ENCODE measurements at places on chromosomes 5 and 9.

DNA sequence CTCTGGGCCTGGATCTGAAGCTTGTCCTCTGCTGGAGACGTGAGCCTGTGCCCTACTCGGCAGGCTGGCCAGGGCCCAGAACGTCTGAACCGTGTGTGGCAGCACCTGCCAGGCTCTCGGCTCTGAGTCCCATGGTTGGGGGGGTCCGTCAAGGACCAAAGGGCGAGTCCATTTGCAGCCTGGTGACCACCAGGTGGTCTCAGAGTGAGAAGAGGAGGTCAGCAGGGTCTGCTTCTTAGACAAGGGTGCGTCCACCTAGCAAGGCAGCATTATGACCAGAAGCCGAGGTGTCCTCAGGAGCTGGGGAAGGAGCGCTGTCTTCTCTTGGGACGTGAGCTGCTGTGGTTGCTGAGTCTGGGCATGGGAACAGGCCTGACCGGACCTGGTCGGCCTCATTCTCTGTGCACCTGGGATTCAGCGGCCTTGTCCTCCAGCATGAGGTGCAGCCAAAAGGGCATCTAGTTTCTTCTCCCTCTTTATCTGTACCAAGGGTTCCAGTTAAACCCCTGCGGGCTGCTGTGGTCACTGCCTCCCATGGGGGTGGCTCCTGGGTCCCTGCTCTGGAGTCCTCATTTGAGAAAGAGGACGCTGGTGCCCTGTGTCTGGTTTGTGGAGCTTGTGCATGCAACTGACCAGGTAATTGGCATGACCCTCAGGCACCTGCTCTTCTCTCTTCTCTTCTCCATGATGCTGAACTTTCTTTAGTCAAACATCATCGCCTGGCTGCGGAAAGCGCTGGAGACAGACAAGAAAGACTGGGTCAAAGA is 14.4 kb downstream of the EXOC3 start:
- no peak for DNase-seq

DNA sequence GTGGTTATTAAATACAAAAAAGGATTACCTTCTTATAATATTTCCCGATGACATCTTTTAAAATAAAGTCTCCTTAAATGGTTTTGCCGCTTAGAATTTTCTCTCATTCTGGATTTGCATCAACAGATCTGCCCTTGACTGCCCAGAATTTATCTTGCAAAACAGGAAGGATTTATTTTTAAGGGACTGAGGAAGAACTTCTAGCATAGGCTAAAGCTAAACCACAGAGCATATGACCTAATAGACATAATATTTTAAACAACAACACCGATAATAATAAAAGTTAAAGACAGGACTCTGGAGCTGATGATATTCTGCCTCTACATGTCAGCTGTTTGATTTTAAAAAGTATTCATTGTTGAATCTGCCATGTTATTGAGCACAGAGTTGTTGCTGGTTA is 145.3 kb upstream of the ADCY2 start:
- no peak for DNase-seq

- no peak for DNase-seq
Observed at GRCh38 chr9:2013743-2014475, 1.2 kb upstream of the SMARCA2 start.

DNA sequence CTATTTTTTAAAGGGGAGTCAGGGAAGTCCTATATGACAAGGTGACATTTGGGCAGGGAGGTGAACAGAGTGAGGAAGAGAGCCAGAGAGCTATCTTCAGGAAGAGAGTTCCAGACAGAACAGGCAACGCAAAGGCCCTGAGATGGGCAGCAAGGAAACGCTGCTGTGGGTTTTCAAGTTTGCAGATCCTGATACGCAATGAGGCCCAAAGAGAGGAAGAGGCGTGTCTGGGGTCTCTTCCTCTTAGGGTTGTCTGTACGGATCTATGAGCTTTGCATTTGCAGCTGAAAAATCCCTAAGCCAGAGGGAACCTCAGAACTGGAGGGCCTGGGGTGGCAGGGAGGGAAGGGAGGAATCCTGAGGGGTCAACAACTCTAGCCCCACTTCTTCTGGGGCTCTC is 13.6 kb downstream of the FAT2 start:
- DNase-seq = no peak

GRCh38 chr9:17065062-17065461 is 69.8 kb upstream of the CNTLN start:
- no peak for DNase-seq

DNA sequence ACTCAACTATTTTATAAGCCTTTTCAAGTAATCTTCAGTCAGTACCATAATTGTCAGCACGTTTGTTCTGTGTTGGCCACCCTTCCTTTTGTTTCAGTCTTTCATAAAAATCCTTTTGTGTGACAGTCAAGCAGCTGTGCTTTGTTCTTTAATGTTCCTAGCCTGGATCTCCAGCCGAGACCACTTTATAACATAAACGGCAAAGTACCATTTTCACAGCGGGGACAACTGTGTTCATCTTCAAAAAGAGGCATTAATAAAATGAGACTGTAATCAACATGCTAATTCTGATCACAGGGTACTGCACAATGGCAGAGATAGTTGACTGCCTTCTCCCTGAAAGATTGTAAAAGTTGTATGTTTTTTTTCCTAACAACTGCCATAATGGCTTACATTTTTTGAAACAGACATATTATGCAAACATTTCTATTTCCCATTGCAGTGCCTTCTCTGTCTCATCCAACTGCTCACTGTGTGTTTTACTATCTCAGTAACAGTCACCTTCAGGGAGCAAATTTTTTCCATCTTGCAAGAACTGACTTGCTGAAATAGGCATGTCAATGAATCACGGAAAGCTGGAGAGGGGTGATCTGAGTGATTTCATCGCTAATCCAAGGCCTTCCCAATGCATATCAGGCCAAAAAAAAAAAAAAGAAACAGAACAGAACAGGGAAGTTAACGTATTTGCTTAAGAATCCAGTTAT is 828.5 kb upstream of the DMAC1 start:
- no peak for DNase-seq

- no peak for DNase-seq
Observed at GRCh38 chr9:69213647-69214046, 39.6 kb downstream of the TJP2 start.

- peak; percentile 33 for DNase-seq
Observed at GRCh38 chr5:163564321-163564938, 59.0 kb downstream of the MAT2B start.

- DNase-seq = peak; percentile 53
Observed at GRCh38 chr5:77076961-77077828, 9.9 kb downstream of the ZBED3 start.

DNA sequence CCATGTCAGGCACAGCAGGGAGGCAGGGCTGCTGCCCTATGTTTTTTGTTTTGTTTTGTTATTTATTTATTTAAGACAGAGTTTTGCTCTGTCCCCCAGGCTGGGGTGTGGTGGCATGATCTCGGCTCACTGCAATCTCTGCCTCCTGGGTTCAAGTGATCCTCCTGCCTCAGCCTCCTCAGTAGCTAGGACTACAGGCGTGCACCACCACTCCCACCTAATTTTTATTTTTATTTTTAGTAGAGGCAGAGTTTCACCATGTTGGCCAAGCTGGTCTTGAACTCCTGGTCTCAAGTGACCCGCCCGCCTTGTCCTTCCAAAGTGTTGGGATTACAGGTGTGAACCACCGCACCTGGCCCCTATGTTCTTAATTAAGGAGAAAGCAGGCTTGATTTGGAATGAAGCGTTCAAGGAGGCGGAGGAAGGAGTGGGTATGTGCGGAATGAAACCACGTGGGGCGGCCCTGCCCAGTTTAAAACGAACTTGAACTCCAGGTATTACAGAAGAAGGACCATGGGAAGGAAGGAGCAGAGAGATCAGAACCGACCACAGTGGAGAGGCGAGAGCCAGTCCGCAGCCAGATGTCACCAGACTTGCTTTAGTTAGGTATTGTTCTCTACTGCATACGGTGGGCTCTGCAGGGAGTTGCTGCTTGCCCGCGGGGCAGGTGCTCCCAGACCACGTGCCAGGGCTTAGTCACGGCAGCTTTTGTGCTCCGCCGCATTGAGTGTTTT is 34.9 kb upstream of the EPB41L4B start:
- DNase-seq = no peak

DNA sequence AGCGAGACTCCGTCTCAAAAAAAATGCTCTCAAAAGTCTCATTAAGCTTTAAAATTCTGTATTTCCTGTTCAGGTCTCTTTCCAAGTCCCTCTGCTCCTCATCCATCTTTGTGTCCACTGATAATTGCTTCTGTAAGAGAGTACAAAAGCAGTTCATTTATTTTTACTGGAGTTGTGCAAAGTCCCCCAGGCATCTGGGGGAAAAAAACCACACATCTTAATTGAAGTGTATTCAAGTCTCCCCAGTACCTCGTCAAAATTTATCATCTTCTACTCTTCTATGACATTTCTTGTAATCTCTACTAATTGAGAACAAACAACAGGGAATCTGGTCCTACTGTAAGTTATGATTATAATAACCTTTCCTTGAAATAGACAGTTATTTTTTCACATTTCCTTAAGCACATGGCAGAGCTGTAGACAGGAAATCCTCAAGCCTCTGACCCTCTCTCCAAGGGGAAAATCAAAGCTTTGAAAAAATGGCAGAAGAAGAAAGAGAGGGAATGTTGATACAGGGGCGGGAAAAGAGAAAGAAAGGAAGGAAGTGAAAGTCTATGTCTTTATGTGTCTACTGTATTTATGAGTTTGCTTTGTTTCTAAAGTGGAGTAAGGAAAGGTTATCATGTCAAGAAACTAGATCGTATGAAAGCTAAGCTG is 51.5 kb downstream of the RAI14 start:
- DNase-seq = no peak

DNA sequence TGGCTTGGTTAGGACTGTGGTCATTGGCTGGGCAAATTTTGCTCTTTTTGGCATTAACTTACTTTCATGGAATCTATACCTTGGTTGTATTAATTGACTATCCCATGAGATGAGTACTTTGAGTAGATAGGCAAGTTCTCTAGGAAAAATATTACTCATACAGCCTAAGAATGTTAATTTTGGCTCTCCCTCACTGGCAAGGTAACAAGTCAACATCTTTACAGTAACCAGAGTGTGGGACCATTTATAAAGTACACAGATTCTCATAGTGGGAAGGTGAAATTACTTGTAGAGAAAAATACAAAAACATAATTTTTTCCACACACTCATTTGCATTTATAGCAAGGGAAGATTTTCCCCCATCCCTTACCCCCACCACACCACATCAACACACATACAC is 154.6 kb upstream of the ZNF608 start:
- DNase-seq = no peak

- DNase-seq = peak; percentile 49
Observed at GRCh38 chr5:1167728-1168709, 33.4 kb upstream of the SLC6A19 start.

DNA sequence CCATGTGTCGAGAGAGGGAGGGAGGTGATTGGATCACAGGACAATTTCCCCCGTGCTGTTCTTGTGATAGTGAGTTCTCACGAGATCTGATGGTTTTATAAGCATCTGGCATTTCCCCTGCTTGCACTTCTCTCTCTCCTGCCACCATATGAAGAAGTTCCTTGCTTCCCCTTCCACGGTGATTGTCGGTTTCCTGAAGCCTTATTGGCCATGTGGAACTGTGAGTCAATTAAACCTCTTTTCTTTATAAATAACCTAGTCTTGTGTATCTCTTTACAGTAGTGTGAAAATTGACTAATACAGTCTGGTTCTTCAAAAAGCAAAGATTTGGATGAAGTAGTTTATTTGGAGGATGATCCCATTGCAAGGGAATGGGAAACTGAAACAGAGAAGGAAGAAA is 11.3 kb upstream of the MIER3 start:
- no peak for DNase-seq

- DNase-seq = no peak
Observed at GRCh38 chr5:55338092-55338613, 30.4 kb downstream of the MTREX start.

DNA sequence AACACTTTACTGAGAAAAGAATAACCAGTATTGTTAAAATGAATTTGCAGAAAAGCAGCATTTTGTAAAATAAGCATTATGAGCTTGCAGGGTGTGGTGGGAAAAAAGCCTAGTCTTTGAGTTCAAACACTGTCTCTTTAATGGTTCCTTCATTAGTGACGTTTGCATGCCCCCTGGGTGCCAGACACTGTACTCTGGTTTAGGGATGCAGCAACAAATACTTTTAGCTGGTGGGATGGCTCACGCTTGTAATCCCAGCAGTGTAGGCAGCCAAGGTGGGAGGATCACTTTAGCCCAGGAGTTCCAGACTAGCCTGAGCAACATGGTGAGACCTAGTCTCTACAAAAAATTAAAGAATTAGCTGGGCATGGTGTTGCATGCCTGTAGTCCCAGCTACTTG is 62.3 kb downstream of the MAST4 start:
- DNase-seq = no peak

DNA sequence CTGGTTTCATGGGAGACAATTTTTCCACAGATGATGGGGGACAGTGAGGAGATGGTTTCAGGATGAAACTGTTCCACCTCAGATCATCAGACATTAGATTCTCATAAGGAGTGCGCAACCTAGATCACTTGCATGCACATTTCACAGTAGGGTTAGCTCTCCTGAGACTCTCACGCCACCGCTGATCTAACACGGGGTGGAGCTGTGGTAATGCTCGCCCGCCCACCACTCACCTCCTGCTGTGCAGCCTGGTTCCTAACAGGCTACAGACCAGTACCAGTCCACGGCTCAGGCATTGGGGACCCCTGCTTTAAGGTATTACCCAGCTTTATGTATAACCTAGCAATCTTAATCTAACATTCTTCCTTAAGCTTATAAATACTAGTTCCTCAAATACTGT is 35.6 kb downstream of the TTC39B start:
- no peak for DNase-seq

DNA sequence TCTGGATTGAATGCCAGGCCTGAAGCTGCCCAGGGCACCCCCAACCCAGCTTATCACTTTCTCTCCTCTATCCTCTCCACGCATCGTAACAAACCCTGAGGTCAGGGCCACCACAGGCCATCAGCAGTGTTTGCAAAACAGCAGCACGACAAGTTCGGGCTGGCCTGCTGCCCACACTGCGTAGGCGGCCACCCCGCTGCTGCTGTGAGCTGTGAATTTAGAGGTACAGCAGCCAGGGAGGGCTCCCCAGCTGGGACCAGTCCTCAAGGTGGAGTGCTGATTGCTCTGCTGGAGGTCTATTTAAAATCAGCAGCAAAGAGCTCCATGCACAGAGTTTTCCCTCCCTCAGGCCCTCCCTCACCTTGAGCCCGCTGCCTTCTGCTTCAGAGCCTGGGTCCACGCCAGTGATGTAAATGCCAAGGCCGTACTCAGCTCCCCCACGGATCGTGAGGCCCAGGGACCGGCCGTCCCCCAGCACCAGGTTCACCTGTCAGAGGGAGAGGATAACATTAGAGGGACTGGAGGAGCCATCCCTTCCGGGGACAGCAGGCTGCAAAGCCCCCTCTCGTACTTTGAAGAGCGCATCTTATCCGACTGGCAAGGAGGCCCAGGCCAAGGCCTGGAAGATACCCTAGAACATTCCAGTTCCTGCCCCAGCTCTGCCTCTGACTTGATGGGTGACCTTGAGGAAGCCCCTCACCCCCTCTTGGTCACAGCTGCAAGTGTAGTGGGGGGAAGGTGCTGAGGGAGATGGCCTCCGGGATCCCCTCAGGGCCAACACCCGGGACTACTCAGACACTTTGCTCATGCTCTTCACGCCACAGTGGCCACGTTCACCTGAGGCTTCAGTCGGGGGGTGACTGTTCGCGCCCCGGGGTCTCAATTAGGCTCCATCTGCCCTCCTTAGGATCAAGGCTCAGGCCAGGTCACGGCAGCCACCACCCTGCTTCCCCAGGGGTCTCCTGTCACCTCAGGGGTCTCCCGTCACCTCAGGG is 39.1 kb downstream of the WHRN start:
- DNase-seq = no peak
